HT1080 (cell line): ENCODE measurements at places on chromosomes 5 and 9.

GRCh38 chr9:2213830-2214468, 198.8 kb downstream of the SMARCA2 start:
- no peak for DNase-seq

DNA sequence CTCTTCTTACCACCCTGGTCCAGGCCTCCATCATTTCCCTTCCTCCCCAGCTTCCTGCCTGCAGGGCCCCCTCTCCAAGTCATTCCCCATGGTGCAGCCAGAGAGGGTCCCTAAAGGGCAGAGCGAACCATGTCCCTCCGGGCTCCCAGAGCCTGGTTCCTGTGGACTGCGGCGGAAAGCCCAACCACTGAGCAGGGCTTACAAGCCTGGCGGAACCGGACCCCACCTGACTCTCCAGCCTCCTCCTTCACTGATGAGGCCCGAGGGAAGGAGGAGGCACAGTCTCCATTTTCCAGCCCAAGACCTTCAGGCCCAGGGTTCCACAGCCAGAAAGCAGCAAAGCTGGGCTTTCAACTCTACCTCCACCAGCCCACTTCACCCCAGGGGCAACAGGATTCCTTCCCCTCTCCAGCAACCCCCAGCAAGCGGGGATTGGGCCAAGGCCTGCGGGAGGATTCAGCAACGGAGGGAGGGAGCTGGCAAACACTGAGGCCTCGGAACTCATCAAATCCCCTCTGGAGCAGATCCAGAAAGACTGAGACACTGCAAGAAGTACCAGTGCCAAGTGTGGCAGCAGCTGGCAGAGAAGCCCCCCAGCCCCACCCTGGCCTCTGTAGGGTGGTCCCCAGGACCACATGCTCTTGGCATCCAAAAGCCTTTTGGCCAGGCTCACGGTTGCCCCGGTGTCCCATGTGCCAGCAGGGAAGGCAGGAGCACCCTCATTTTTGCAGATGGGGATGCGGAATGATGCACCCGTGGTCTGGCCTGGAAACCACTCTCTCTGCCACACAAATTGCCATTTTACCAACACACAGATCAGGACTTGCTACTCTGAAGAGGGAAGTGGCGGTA, 3.1 kb downstream of the FAM163B start:
- DNase-seq = no peak

- DNase-seq = no peak
These were observed 12.2 kb upstream of the CDK5RAP2 start for GRCh38 chr9:120592210-120592609.

DNA sequence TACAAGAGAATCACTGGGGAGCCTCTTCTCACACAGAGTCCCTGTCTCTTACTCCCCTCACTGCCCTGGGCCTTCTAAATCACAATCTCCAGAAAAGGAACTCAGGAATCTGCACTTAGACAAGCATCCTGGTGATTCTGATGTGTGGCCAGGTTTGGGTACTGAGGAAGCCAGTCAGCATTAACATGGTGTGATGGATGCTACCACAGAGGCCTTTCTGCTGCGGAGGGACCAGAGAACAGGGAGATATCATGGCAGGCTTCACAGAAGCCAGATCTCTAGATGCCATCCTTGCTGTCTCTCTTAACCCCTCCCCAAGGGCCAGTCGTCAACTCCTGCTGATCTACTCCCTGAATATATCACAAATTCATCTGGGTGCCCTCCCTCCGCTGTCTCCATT, 1.6 kb downstream of the ANKS6 start:
- no peak for DNase-seq
